ENCODE measurements at places on chromosomes 3 and 15.

DNA sequence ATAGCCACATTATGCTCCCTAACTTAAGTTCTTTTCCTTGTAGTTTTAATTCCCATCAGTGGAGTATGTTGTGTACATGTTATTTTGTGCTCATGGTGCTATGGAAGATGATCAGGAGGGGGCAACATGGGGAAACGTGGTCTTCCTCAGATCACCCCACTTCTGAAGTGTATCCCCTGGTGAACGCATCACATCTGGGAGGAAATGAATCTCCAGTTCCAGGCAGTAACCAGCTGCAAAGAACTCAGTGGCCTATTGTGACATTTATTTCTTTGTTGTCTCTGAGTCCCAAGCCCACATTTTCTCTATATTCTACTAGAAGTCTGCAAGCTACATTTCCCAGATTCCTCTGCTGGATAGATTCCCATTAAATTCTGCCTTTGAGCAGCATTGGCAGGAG is 217.0 kb downstream of the SATB1 start:
- no peak for DNase-seq

DNA sequence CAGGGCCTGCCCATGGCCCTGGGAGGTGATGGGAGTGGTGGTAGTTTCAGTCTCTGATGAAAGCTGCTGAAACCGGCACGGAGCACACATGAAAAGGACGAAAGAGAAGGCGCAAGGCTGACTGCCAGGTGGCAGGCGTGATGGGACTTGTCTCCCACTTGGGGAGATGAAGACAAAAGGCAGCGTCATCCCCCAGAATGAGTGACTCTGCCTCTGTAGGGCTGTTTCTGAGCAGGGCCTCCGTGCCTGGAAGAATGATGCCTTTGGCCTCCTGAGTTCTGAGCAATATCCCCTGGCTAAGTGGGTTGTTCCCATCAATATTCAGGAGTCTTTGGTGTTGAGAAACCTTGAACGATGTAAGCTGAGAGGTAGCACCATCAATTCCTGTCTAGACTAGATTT is 237.8 kb downstream of the OPA1 start:
- no peak for DNase-seq

- no peak for DNase-seq
Observed at GRCh38 chr15:49024840-49025239, 21.4 kb downstream of the SECISBP2L start.

- DNase-seq, result peak; percentile 11
Observed at GRCh38 chr15:78762985-78763795, 48.1 kb downstream of the ADAMTS7 start.

- no peak for DNase-seq
Observed at GRCh38 chr15:49876401-49877038, 242.5 kb downstream of the ATP8B4 start.

DNA sequence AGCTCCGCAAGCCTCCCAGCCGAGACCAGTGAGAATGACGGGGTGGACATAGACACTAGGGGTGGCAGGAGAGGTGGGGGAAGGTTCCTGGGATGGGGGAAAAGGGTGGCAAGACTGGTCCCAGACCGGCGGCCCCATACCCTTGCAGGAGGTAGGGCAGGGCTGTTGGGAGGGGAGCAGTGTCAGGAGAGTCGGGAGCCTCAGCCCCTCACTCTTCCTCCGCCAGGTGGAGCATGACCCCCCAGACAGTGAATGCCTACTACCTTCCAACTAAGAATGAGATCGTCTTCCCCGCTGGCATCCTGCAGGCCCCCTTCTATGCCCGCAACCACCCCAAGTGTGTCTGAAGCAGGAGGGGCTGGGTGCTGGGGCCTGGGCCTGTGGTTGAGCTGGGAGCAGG is 8.7 kb upstream of the PSMD2 start:
- no peak for DNase-seq

DNA sequence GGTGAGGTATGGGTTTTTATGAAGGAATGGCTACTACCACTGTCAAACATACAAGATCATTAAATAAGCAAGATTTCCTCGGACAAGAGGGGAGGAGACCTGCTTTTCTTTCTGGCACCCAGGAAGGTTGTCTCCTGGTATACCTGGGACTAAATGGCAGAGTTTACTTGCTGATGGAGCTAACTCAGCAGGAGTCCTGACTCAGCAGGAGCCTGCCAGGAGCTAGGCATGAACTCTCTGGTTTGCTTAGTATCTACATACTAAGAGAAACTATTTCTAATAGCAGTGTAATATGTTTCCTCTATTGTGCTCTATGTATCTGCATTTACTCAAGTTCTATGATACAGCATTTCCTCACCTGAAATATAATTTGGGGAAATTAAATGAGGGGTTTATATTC is 404.2 kb downstream of the RSL24D1 start:
- no peak for DNase-seq

DNA sequence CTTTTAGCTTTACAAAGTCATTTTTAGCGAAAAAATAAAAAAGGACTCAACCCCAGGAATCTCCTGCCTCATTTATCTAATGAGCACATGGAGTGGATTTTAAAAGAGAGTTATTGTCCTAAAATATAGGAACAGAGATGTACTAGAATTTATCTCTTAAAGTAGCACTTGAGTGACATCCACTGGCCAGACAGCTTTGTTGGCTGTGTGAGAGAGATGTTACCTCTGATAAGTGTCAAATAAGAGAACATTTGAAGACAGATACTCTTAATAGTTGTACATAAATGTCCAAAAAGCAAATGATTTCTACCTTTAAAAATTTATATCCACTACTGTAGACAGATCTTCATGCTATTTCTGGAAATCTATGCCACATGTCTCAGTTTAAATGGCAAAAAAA is 12.3 kb upstream of the MFSD1 start:
- no peak for DNase-seq

DNA sequence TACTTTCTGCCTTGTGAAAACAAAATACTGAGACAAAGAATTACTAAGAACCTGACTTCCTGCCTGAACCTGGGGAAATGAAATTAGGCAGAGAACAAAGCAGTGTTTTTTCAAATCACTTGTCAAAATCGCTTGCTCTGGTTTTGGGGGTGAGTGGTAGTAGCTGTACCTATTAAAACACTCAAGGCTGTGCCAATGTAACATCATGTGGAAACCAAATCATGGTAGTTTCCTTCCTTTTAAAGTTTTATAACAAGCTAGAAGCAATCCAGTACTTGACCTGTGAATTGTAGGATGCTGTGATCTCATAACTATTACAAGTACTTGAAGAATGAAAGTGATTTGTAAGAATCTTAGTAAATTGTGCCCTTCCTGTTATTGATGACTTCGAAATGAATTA is 6.7 kb downstream of the CMTM8 start:
- no peak for DNase-seq

GRCh38 chr3:112333381-112334317 is 693 bp downstream of the CD200 start:
- DNase-seq, result peak; percentile 34

DNA sequence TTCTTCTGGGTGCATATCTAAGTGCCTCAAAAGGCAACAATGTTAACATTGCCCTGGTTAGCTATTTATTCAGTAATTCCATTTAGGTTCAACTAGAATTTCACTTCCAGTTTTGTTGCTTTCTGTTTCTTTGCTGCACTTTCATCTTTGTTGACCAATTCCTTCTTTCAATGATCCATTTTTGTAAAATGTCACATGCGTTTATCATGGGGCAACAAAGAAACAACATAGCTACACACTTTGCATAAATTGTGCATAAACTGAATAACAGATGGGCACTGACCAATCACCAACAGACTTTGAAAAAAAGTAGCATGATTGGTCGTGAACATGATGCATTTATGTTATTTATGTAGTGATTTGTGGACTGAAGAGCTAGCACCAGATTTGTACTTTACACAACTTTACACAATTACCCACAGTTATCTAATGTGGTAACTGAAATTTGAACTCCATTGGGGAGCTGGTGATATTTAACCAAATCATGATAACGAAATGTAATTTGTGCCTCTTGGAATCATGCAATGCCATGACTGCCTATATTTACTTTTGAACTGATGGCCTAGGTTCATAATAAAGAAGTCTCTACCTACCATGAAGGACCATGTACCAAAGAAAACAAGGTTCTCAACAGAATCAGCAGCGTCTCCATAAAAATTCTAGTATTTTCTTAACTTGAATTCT is 7.1 kb upstream of the CPOX start:
- DNase-seq, result no peak

- DNase-seq, result no peak
Observed at GRCh38 chr3:71575433-71575832, 8.1 kb downstream of the FOXP1 start.

GRCh38 chr3:117751651-117752050 is 1042.1 kb downstream of the TUSC7 start:
- DNase-seq, result no peak

DNA sequence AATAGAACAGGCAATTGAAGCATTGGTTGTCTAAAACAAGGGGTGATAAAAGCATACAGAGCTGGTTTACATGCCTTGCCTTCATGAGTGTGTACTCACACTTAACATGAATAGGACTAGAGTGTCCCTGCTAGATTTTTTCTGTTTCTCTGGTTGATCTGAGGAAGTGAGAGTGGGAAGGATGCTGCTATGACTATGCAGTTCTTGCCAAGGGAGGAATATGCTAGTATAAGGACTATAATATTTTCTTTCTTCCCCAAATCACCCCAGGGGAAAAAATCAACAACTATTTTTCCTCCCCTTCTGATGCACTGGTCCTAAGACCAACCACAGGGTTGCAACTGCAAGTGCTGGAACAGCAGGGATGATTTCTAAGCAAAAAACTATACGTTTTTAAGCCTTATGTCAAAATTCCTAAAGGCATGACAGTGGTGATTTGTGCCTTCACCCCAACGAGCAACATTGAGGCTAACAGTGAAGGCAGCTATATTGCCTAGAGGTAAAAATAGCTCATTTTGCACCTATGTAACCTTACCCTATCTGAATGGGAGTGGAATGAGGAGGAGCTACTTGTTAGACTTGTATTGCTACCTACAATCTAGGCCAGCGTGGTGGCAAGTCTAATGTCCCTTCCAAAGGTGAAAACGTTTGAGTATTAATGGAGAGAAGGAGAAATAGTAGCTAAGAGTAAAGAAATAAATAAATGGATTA is 33.5 kb upstream of the USP8 start:
- DNase-seq, result no peak

GRCh38 chr3:38730281-38730680 is 80.8 kb upstream of the SCN5A start:
- DNase-seq, result no peak

DNA sequence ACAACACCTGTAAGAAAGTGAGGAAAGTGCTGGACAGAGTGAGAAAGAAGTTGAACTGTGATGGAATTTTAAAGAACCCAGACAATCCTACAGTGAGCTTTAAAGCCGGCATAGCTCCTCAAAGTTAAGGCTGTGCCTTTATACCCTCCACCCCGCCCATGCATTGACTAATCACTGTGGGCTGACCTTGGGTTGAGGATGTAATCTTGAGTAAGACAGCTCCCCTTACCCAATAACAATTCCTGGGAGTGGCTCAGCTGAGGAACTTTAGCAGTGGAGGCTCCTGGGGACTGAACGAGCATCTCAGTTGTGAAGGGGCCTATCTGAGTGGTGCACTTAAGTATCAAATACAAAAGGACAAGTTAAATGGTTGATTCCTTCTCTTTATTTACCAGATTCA is 35.7 kb upstream of the ZNF770 start:
- no peak for DNase-seq

- DNase-seq, result no peak
Observed at GRCh38 chr3:16474216-16474615, 39.3 kb downstream of the RFTN1 start.

DNA sequence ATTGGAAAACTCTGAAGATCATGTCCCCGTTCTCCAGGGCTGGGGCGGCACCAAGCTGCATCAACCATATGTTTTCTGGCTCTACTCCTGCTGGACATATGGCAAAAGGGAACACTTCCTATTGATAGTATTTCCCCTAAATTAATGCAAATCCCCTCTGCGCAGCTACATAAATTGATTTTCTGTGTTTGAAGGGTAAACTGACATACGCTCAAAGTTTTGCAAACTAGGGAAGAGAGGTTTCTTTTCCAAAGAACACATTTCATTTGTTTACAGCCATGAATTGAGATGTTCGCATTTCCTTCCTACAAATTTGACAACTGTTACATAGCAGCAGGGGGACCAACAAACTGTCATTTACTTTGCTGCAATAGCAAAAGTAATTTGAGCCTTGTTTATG is 35.9 kb downstream of the CTXND1 start:
- DNase-seq, result no peak

- no peak for DNase-seq
Observed at GRCh38 chr3:81484520-81484919, 276.9 kb downstream of the GBE1 start.

DNA sequence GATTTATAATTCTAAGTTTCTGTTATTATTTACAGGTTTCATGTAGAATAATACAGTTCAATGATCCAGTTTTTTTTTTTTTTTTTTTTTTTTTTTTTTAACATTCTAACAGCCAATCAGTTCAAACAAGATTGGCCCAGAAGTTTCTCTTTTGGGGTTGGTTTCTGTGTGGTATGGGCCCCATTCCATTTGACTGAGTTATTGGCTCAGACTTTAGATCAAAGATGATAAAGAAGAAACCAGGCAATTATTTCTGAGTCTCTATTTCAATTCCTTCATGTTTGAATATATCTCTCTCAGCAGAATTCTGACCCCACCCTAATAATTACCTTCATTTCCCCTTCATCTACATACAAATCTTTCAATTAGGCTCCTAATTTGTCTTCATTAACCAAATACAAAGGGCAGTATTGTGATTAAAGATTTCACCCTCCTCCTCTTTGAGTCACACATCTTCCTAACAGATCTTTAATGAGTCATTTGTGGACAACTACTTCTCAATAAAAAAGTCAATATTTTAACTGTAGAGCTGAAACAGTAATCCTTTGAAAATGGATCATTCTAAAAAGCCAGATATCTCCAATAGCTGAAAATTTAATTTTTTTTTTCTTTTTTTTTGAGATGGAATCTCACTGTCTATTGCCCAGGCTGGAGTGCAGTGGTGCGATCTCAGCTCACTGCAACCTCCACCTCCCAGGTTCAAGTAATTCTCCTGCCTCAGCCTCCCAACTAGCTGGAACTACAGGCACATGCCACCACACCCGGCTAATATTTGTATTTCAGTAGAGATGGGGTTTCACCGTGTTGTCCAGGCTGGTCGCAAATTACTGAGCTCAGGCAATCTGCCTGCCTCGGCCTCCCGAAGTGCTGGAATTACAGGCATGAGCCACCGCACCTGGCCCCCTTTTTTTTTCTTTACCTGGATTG is 878.8 kb downstream of the NAALADL2 start:
- no peak for DNase-seq

GRCh38 chr15:52010633-52011595 is 8.1 kb upstream of the MAPK6 start:
- DNase-seq, result no peak

DNA sequence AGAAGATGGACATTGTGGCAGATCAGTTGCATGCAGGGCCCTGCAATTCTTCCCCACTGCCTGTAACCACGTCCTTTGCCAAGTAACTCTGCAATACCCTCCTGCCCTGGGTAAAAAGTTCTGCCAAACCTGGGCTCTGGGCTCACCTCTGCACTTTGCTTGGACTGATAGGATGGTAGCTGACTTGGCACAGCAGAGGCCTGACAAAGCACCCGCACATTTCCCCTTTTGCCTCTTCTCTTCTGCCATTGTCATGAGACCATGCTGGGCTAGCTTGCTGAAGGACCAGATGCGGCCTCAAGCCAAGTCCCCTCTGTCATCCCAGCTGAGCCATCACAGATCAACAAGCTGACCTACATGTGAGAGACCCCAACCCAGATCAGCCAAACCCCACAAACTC is 122.4 kb downstream of the SMAD6 start:
- DNase-seq, result no peak

- DNase-seq, result no peak
Observed at GRCh38 chr3:112489674-112490479, 9.4 kb downstream of the BTLA start.

All from B cell (primary cell).